ENCODE measurements at places on chromosomes 5 and 9.

DNA sequence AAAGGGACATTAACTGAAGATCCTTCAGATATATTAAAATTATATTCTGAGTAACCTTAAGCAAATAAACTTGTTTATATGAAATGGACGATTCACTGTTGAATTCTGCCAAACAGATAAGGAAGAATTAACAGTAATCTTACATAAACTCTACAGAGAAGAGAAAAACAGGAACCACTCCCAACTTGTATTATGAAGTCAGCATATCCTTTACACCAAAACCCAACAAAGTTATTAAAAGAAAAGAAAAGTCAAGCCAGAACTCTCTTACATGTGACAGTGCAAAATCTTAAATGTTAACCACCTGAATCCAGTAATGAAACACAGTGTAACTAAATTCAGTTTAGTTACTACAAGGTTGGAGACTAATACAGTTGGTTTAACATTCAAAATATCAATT is 185.8 kb downstream of the DEPDC1B start:
- no peak for DNase-seq

- DNase-seq = no peak
Observed at GRCh38 chr9:76552181-76552580, 93.2 kb downstream of the GCNT1 start.

GRCh38 chr9:111966861-111967291 is 70.3 kb downstream of the UGCG start:
- no peak for DNase-seq

DNA sequence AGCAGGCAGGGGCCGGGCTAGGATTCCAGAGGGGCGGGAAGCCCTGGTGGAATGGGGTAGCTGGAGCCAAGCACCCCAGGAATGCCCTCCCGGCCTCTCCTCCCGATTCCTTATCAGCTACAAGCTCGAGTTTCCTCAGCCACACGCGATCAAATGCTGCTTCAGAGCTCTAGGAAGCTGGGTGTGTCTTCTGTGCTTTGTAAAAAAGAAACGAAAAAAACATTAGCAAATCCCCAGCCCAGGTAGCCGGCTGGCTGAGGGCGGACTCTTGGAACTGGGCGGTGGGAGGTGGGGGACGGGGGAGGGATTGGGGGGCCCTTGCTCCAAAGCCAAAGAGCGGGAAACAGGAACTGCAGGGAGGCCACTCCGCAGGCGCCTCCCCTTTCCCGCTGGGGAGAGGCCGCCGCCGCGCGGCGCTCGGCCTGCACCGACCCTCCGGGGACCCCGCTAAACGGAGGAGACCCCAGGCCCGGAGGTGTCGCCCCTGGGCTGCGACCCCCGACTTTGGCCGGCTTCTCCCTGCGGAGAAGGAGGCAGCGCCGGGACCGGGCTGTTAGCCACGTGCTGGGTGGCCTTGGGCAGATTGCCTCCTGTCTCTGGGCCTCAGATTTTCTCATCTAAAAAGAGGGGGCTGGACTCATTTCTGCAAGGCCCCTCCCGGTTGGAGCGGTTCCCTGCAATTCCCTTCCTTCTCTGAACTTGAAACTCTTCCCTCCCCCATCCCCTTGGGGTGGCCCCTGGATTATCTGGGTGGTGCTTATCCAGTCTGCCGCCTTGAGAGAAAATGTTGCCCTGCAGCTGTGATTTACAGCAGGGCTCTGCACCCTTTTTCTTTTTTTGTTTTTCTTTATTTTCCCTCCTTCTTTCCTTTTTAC is 40.9 kb upstream of the FABP6 start:
- peak; percentile 1 for DNase-seq

GRCh38 chr5:6734243-6734700 is 21.0 kb downstream of the TENT4A start:
- DNase-seq = no peak

- no peak for DNase-seq
Observed at GRCh38 chr5:42656651-42657015, 100.0 kb upstream of the CCDC152 start.

DNA sequence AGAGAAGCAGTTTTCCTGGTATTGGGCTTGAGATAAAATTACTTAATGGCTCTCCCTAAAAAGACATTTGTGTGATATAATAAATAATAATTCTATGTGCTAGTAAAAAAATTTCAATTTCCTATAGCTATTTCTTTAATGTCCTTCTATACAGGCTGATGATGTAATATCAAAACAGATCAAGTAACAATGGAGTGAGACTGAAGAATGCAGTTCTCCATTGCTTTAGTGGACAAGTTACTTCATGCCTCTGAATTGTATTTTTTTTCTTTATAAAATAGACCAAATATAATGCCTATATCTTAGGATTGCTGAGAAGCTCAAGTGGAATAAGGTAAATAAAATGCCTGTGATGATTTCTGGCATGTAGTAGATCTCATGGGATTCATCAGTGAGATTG is 35.6 kb upstream of the NEURL1B start:
- no peak for DNase-seq

- DNase-seq = no peak
Observed at GRCh38 chr5:80852331-80853245, 107.6 kb upstream of the RASGRF2 start.

GRCh38 chr5:124583469-124584350 is 162.7 kb downstream of the ZNF608 start:
- DNase-seq = no peak

DNA sequence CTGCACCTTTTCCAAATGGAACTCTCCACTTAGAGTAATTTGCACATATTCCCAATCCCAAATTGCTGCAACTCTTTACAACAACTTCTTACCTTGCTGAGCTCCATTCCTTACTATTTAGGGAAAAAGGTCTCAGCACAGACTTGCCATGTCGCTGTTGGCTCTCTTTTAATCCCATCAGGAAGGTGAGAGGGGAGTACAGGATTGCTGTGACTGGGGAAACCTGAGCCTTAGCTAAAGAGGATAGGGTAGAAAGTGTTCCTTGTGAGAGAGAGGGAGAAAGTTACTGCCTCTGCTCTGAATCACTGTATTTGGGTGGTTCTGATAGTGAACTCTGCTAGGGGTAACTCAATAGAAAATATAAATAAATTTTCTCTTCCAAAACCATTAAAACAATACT is 43.7 kb upstream of the GABRA1 start:
- DNase-seq = no peak

DNA sequence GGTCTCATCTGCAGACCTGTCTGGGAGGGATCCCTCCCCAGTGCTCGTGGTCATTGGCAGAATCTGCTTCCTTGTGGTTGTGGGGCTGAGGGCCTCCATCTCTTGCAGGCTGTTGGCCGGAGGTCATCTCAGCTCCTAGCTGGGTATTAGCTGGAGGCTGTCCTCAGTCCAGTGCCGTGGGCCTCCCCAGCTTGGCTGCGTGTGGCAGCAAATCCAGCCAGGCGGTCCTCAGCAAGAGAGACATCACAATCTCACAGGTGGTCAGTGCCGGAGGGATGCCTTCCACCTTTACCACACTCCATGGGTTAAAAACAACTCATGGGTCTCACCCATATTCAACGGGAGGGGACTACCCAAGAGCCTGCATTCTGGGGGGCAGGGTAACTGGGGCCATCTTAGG is 155.5 kb downstream of the RXRA start:
- DNase-seq = no peak

DNA sequence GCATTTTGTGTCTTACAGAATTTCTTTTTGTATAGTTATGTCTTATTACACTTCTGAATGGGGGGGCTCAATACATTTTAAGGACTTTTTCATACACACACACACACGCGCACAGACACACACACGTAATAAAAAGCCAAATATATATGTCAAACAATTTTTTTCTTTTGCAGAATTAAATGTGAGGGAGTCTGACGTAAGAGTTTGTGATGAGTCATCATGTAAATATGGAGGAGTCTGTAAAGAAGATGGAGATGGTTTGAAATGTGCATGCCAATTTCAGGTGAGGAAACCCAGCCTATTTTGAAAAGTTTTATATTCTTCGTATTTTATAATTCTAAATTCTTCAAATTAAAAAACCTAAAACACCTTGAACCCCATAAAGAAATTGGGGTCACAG is 25.6 kb downstream of the TMEFF1 start:
- DNase-seq = no peak

DNA sequence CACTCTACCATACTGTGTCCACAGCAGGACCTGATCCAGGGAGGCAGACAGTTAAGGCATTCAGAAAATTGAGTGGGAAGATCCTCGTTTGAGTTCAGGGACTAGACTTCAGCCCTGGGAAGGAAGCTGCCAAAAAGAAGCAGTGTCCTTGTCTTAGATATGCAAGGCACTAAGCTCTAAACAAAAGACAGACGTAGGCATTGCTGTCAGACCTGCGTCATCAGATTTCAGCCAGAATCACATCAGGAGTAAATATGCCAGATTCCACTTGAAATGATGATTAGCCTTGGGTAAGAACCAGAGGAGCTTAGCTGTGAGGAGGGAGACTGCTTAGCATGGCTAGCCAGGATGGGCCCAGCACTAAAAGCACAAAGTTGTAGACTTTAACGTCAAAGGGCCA is 56.7 kb downstream of the MAMDC2 start:
- DNase-seq = no peak

DNA sequence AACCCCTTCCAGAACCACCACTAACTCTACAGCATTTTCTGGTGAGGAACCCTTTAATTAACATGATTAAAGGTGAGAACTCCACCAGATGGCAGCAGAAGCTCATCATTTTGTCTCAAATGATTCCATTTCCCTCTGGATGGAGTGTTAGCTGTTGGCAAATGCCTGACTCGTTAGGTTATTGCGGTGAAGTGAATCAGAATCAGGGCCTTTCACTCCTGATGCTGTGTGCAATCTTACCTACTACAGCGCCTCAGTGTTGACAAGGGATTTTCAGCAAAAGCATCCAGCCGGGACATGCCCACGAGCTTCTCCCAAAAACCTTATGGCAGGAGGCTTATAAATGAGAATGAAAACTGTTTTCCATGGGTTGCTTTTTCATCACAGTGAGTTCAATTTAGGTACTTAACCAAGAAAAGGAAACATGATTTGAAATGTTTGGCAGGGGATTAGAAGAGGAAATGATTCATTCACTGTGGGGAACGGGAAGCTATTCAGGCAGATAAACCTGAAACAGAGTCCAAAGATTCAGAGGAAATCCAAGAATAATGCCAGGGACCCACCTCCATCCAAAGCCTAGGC is 48.0 kb upstream of the CAST start:
- peak; percentile 65 for DNase-seq

DNA sequence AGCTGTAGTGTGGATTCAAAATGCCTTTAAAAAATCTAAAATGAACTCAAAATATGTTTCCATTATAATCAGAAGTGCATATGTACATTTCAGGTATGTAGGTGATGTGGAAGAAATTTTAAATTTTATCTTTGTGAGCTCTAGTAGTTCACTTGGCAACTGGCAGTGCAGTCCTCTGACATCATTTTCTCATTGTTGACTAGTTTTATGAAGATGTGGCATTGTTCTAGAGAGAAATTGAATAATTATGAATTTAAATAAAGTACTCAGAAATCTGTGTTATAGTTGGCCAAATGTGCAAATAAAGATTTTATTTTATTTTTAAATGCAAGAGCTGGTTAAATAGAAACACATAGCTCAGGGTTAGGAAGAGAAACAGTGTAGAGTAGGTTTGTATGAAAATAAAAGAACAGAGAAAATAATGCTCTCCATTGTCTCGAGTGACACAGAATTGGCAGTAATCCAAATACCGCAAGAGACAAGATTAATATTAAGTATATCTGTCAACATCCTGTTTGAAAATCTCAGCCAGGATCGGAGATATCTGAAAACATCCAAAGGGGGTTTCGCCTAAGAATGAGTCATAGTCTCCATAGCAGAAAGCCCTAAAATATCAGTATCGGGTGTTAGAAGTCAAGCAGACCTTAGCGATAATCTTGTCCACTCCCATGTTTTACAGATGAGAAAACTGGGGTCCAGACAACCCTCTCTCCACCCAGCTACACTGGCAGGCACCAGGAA is 189.4 kb downstream of the CCDC192 start:
- DNase-seq = no peak

DNA sequence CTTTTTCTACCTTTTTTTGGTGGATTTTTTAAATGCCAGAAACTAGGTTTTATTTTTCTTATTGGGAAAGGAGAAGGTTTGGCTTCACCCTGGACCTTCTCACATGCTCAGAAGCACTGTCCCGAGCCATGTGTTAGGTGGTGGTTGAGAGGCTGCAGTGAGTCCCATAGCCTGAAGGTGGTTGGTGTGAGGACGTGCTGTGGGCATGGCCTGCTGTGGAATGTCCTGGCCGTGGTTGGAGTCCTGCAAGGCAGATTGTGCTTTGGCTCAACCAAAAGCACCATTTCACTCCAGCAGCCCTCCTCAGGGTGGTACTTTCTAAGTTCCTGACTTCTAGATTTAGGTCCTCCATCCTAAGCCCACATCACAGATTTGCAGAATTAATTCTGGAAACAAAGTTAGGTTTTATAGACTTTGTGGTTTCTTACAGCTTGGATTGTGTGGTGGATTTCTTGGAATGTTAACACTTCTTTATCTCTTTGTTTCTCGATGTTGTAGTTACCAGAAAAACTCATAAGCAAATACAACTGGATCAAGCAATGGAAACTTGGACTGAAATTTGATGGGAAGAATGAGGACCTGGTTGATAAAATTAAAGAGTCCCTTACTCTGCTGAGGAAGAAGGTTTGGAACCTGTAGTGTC is 22.6 kb downstream of the OTULIN start:
- DNase-seq = no peak

DNA sequence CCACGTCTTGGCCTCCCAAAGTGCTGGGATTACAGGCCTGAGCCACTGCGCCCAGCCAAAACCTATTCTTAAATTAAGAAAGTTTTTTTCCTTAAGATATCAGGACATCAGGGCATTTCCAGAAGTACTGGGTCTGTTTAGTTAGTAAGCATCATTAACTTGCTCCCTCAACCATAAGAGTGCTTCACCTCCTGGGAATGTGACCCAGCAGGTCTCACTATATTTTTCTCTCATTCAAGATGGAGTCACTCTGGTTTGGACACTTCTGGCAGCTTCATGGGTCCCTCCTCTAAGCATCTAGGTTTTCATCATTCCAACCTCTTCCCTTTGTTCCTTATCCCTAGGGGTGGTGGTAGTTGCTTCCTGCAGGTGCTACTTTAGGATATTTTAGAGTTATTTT is 10.3 kb upstream of the BRD3OS start:
- DNase-seq = no peak

GRCh38 chr9:93083592-93084470 is 12.2 kb upstream of the CARD19 start:
- DNase-seq = no peak

DNA sequence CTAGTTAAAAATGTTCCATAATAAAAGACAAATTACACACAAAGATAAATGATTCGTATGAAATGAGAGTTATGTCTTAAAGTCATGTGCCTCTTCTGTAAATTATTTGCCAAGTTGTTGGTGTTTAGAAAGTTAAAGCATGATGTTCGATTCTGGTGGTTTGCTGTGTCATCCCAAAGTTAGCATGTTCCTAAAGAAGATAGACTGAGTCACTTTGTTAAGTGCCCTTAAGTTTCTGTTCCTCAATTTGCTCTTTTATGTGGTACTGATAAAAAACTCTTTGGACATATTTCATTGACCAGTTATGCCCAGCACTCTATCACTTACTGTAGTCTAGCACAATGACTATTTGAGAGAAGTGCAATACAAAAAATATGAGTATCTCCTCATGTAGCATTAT is 366.9 kb upstream of the ZNF608 start:
- DNase-seq = no peak
